ENCODE measurements at places on chromosomes 1 and 21.

DNA sequence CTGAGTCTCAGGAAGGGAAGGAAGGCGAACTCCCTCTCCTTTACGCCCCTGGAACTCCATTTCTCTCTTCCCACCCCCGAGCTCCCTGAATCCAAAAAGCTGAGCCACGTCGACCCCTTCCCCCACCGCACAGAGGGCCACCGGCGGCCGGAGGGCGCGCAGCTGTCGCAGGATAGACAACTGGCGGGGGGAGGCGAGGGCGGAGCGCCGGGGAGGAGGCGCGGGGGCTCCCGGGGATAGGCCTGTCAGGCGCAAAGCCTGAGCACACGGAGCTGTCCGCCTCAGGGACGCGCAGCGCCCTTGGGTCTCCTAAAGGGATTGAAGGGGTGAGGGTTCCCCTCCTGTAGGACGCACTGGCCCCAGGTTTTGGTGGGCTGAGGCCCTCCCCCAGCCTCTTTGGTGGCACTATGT, 752 bp upstream of the ACTA1 start:
- DNase-seq: no peak

- DNase-seq: no peak
Observed at GRCh38 chr1:229148041-229148671, 122.8 kb upstream of the RAB4A start.

DNA sequence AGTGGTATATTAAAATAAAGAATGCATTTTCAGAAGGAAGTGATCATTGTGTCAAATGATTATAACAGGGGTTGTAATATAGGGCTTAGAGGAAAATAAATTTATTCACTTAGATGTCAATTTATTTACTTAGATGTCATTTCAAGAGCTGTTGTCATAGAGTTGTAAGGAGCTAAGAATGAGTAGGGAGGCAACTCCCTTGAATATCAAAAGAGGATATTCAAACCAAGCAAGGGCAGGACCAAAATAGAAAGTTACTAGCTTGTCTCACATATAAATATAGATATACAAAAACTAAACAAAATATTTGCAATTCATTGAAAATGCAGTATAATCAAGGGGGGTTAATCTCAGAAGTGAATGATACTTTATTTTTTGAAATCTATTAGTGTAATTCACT, 16.0 kb upstream of the RASAL2 start:
- no peak for DNase-seq

GRCh38 chr1:243345205-243345604, 89.4 kb downstream of the SDCCAG8 start:
- DNase-seq: no peak

GRCh38 chr1:12446593-12446992, 171.4 kb downstream of the DHRS3 start:
- DNase-seq: no peak

Measured in cerebellar nuclear complex (tissue), 1 donor.